ENCODE measurements at places on chromosomes 3 and 15.

GRCh38 chr15:72135719-72136118 is 17.5 kb downstream of the SENP8 start:
- no peak for DNase-seq

DNA sequence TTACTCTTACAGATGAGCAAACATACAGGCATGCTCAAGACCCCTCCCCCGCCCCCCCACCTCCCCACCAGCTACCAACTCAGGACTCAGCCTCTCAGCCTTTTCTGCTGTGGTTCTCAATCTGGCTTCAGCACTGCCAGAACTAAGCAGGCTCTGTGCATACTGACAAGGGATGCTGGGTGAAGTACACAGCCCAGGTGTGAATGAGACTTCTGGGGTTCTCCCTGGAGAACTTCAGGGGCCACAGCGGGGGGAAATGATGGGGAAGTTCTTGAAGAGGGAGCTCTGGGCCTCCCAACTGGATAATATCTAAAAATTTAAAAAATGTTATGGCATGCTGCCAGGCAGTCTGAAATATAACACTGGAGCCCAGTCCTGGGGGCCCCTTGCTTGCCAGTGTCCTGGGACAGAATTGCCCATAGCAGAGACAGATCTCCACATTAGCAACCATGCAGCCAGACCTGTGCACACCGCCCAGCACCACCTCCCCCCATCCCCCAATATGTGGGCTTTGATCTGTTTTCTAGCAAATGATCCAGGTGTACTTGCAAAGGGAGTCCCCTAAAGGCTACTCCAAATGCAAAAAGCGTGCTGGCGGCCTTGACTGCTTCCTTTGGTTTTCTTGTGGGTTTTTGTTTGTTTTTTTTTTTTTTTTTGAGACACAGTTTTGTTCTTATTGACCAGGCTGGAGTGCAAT is 41.4 kb downstream of the PGPEP1L start:
- no peak for DNase-seq

DNA sequence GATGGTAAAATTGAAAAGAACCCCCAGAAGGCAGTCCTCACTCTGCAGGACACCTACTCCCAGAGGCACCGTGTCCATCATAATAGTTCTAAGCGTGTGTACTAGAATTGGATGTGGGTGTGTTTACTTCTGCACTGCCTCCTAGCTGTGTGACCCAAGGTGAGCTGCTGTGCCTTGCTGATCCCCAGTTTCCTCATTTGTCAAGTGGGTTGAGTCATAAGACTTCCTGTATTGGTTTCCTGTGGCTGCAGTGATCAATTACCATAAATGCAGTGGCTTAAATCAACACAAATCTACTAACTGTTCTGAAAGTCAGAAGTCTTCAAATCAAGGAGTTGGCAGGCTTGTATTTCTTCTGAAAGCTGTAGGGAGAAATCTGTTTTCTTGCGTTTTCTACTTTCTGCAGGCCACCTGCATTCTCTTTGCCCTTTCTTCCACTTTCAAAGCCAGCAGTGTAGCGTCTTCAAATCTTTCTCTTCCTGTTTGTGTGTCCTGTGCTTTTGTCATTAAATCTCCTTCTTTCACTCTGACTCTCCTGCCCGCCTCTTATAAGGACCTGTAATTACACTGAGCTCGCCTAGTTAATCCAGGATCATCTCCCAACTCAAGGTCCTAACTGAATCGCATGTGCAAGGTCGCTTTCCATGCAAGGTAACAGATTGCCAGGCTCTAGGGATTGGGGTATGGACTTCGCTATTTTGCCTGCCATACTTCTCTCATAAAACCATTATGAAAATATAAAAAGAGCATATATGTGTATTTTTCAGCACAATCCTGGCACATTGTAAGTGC is 59.0 kb downstream of the RORA start:
- no peak for DNase-seq

GRCh38 chr3:20326541-20326940 is 140.5 kb upstream of the SGO1 start:
- no peak for DNase-seq

DNA sequence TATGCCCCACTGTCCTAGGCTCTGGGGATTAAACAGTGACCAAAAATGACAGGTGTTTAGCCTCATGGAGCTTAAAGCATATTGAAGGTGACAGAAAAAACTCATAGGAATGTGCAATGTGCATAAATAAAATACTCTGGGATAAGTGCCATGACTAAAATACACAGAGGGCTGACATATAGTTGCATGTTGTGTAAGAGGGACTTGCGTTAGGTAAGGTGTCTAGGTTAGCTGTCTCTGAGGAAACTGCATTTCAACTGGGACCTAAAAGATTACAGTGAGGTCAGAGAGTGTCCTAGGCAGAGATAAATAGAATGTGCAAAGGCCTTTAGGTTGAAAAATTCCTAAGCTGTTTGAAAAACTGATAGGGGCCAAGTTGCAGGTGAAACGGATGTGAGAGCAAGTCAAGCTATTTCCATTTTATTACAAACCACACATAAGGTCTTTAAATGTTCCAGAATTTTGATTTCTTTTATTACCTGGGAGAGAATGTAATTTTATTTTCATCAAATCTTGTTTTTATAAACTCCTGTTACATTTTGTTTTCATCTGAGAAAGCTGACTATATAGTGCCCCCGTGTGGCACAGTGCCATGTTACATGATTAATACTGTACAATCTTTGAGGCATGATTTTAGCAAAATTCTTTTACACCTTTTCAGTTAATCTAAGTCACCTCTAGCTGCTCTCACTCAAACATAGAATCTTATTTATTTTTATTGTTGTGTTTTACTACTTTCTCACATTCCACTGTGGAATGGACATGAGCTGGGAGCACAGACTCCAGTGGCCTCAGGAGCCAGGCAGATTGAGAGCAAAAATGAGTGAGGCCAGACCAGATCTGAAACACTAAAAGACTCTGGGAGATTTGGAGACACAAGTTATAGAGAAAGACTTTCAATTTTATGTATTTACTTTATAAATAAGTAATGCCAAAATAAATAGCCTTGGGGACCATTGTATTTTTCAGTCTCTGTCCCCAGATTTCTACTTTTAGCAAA is 259.6 kb upstream of the ZNF717 start:
- DNase-seq: no peak
